Chondrocyte (in vitro differentiated cells): ENCODE measurements at places on chromosomes 16 and 17. TPM values are rescaled to one million over a fixed set of nuclear protein-coding genes. Genes with fewer than 3 reads are reported as not detected.
A peak's percentile ranks its signal among the peaks of the same experiment; 100 is the strongest.

DNA sequence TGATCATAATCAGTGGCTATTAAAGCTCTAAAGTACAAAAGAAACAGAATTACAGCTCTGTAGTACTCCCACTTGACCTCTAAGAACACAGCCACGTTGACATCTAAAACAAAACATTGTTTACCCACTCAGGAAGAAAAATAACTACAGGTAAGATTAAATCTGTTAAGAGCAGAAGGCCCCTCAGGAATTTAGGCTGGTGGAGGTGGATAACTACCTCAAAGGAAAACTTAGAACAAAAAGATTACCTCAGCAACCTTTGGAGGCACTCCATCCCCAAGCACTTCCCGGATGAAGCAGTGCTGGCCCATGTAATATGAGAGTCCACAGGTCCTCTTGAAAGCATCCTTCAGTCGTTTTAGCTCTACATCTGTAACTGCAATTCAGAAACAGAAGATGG lies 46.7 kb downstream of the USP32 start:
- DNase-seq = no peak

- DNase-seq = no peak
Observed at GRCh38 chr17:72829883-72830282, 262.6 kb downstream of the SLC39A11 start.

DNA sequence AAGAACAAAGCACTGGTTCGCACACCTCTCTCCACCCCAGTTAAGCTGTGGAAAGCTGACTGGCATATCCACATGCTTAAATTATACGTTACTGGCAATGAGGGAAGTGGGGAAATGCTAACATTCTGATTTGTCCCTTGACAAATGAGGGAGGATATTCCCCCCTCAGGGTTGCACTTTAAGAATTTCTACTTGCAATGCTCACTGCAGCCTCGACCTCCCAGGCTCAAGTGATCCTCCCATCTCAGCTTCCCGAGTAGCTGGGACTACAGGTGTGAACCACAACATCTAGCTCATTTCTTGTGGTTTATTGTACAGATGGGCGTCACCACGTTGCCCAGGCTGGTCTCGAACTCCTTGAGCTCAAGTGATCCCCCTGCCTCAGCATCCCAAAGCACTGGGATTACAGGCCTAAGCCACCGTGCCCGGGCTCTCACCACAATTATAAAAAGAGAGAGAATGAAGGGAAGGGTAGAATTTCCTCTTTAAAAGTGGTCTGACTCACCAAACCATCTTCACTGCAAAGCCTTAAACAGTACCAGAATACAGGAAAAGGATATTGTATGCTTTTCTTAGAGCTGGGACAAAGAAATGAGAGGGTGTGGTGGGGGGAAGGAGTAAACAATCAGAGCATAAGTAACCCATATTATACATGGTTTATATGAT lies 38.9 kb downstream of the KANSL1 start:
- DNase-seq = no peak

The PIK3R5 gene
- 0.08 TPM in 1 of 3 replicates, not detected in the others for total RNA-seq

GRCh38 chr17:69945698-69946185 lies 129.3 kb upstream of the KCNJ16 start:
- no peak for DNase-seq

- no peak for DNase-seq
Observed at GRCh38 chr17:41585301-41586056, 1.2 kb downstream of the KRT14 start.

The ASPA gene
- not detected in 3 replicates for total RNA-seq

The ST3GAL2 gene
- total RNA-seq = 71.9 to 76.4 TPM (median 72.1 TPM) in 3 replicates

The ACAP1 gene
- 2.9 to 6.8 TPM (median 3.7 TPM) in 3 replicates for total RNA-seq

DNA sequence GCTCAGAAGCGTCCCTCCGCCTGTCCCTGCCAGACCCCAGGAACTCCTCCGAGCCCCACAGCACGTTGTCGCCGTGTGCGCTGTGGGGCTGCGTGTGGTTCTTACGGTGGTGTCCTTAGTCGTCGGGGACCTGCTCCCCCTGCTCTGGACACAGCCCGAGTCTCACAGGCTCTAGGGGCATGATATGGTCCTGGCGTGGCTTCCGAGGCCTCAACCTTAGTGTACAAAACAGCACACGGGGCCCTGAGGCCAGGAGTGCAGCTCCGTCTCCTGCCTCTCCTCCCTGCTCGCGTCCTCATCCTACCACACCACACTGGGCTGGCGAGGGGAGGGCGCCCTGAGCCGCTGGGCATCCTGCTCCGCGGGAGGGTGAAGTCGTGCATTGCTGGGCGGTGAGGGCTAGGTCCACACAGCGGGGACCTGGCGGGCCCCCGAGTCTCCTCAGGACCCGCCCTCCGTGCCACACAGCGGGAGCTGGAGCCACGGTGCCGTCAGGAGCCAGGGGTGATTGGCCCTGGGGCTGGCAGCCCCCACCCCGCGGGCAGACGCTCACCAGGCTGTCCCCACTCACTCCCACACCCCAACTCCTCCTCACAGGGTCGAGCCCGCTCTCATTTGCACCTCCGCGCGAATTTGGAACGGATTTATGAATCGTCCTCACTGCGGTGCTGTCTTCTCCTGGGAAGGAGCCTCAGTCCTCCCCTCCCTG lies 1.2 kb upstream of the MAFG start:
- no peak for DNase-seq

The CSHL1 gene
- total RNA-seq = 0.68 TPM in 1 of 3 replicates, not detected in the others

DNA sequence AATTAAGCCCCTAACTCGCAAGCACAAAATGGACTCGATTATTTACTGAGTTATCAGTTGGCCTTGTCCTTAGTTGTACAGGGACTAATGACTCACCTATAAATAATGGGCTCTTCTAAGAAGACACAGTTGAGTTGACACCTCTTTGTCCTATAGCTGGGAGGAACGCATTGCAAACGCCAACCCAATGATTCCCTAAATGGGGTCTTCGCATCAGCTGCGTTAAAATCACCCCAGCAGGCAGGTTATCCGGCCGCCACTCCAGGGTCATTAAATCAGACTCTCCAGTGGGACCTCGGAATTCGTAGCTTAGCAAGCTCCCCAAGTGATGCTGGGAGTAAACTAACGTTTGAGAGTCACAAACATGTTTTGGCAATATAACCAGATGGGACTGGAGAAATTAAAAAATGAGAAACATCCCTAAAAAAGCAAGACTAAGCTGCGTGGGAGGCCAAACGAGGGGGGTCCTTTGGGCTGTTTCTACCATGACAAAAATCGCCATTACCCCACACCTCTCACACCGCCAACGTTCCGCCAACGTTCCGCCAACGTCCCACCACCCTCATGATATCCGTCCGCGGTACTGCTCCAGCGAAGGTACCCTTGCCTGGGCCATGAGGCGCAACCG lies 932 bp upstream of the NFE2L1 start:
- DNase-seq = no peak

GRCh38 chr16:85173146-85173980 lies 61.1 kb upstream of the CIBAR2 start:
- no peak for DNase-seq

DNA sequence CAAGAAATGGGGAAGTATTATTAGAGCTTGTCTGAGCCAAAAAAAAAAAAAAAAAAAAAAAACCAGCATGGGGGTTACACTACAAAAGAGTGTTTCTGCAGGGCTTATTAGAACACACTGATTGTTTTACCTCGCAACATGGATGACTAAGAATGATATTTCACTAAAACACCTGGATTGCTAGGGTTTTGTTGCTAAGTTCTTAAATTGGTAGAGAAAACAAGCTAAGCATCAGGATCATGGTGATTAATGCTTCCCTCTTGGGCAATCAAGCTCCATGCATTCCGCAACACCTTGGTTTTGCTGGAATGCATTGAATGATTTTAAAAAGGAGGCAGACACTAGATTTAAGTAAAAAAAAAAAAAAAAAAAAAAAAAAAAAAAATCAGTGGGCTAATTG lies 931.4 kb upstream of the CDH8 start:
- no peak for DNase-seq

The TBKBP1 gene
- 11.3 to 13.6 TPM (median 12.6 TPM) in 3 replicates for total RNA-seq

- no peak for DNase-seq
Observed at GRCh38 chr17:16349431-16349830, 3.8 kb downstream of the CENPV start.

DNA sequence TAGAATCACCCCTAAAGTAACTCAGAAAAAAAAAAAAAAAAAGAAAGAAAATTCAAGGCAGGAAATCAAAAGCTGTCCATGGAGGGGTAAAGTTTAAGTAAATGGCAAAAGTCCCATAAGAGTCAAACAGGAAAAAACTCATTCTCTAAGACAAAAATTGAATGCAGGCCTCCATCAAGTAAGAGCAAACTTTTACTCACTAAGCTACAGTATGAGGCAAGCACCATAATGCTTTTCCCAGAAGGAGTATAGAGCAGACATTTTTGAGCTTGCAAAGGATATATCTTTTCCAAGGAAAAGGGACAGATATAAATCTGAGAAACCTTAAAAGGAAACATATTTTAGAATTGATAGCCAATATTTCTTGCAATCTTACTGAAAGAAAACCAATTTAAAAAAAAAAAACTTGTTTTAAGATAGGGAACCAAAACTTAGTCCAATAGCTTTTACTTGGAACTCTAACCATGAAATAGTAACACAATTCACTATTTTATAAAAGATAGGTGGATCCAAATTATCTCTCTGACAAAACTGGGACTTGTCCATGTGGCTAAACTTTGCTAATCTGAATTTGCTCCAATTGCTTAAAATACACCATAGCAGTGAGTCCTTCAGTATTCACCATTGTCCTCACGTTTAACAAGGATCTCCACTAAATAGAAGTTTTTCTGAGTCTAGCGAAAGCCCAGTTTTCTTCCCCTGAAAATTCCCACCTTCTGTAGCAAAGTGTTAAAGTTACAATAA lies 99.8 kb downstream of the CDH11 start:
- DNase-seq = no peak

DNA sequence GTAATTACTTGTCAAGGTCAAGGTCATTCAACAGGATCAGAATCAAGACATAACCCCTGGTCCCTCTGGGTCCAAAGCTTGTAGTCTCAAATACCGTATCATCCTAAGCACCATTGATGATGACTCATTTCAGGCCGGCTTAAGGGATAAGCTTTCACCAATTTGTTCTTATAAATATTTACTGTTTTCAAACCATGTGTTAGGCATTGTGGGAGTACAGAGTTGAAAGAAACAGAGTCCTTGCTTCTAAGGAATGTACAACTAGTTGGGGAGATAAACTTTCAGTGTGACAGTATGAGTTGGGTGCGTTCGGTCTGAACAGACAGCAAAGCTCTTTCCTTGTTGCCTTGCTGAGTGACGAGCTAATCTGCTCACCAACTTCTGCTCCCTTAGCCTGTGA lies 183.5 kb upstream of the MAF start:
- no peak for DNase-seq

DNA sequence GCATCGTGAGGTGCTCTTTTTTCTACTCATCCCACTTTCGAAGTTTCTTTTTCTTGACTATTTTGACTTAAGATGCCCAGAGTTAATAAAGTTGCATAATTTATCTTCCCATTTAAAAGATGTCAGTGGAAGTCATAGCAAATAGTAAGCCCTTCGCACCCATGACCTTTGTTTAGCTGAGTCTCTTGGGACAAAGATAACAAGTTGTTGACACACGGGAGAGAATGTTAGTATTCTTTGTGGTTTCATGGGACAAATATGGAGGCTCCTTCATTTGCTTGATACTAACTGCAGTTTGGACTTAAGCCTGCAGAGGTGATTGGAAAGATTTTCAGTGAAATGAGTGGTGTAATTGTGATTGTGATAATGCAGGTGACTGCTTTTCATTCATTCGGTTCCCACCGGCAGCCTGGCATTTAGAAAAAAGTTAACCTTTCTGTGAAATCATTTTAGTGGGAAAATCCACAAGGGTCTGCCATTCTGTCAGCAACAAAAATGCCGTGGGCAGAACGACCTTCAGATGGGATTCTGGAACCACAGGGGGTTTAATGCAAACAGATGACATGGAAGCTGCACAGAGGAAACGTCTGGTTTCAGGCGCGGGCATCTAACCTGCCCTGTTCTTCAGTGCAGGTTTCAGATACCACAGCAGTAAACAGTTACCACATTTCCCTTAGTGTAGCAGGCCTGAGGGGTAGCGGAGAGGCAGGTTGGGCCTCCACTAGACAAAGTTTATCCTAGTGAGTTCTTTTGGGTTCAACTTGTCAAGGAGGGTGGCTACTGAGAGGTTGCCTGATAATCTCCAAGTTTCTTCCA lies 123.0 kb downstream of the RPTOR start:
- no peak for DNase-seq

DNA sequence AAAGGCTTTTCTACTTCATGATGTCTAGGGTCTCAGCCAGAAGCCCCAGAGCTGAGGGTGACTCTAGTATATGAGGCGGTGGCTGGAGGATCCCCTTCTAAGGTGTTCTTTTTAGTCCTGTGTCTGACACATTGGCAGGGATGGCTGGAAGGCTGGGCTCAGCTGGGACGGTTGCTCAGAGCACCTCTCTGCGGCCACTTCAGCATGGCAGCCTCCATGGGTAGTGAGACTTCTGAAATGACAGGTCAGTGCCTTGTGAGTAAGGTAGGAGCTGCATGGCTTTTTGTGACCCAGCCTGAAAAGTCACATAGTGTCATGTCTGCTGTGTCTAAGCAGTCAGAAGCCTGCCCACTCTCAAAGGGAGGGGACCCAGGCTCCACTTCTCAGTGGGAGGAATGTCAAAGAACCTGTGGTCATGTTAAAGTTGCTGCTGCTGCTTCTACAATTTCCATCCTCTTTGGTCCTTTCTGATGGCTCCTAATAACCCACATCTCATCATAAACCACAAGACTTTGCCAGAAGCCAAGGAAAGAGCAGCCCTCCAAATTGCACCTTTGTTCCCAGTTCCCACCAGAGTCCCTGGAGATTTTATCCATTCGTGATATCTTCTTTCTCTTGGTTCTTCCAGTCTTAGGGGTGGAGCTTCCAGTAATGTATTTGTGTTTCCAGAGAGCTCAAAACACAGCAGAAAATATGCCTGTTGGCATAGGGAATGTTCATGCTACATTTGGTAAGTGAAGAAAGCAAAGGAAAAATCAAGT lies 15.4 kb upstream of the KCNG4 start:
- DNase-seq = peak; percentile 63

GRCh38 chr16:8107296-8107695 lies 483.0 kb downstream of the TMEM114 start:
- DNase-seq = no peak

- no peak for DNase-seq
Observed at GRCh38 chr16:51155820-51156806, 5.0 kb upstream of the SALL1 start.

DNA sequence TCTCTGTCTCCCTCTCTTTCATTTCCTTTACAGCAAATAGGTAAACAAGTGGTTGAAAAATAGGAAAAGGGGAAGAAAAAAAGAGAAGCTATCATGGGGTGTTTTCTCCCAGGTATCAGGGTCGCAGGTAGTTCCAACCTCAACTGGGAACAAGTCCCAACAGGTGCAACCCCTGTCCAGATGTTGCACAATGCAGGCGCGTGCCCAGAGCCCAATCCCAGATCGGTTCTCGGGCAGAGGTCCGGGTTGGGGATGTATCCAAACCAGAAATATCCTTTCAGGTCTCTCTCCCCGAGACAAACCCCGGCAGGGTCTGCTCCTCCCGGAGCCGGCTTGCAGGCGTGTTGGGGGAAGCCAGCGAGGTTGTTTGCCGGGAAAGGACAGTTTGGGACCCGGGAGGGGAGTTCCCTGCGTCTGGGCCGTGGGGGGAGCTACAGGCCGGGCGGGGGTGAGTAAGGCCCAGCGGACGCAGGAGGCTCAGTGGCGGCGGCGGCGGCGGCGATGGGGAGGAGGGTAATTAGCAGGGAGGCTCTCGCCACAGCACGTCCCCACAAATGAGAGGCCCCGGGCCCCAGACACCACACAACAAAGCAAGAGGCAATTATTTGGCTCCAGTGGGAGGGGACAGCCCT lies 21.2 kb upstream of the SP6 start:
- DNase-seq = no peak
